ENCODE measurements at places on chromosomes 3 and 15.

GRCh38 chr3:11096266-11097139 lies 57.8 kb upstream of the HRH1 start:
- DNase-seq: no peak

DNA sequence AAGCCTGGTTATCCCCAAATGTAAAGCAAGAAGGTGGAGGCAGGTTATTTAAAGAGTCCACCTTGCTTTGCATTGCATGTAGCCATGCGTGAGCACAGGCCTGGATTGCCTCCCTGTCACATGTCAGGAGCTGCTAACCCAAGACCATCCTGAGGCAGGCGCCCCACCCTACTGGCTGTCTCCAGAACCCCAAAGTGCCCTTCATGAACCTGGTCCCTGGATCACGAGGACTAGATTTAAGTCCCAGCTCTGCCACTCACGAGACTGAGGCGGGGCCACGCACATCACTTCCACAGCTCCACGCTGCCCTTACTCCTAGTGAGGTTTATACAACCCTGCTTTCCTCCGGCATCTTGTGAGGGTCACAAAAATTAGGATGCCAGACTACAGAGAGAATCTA lies 17.6 kb downstream of the MRPL46 start:
- DNase-seq: no peak

GRCh38 chr3:107846279-107846852 lies 244.5 kb downstream of the CD47 start:
- peak; percentile 13 for DNase-seq

GRCh38 chr3:61353382-61353781 lies 102.1 kb upstream of the FHIT start:
- DNase-seq: no peak

GRCh38 chr3:78970656-78971055 lies 797.1 kb downstream of the ROBO1 start:
- no peak for DNase-seq

DNA sequence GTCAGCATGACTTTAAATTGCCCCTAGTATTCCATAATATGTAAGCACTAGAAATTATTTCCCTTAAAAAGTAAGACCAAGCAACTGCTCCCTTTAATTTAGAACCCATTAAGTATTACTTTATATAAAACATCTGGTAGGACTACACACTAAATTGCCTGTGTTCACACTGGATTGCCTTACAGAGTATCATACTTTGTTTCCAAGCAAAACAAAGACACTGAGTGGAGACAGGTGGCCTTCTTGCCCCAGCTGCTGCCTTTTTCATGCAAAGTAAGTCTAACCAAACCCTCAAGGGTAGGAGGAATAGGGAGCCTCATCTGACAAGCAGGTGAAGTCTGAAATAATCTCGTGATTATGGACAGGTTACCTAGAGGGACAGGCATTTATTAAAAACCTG lies 87.3 kb downstream of the PEX5L start:
- DNase-seq: no peak

DNA sequence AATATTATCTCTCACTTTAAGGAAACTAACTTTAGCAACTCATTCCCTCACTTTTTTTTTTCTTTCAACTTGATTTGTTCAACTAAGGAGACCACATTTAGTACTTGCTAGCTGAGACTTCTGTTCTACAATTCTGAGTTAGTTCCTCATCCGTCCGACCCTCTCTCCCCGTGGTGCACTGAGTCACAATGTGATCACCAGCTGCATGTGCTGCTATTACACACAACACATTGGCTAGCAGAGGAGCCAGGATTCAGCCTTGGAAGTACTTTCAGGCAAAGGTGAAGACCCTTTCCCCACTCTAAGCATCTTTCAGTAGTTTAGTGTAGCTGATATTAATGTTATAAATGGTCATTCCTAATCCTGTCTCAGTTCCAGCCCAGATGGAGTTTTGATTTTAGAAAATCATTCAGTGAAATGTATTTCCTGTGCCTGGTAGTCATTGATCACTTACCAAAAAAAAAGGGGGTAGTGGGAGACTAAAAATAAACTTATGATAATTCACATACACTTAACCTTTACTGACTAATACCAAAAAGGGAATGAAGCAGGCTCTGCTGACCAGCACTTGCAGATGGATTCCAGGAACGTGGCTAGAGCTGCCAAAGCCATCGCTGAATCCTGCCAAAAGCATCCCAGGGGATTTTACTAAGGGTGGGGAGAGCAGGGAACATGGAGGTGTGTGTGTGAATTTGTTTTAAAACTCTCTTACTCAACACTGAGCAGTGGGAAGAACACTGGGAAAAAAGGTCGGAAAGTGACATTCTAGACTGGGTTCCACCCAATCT lies 424.8 kb downstream of the LPP start:
- DNase-seq: no peak

GRCh38 chr3:127967316-127967715 lies 52.3 kb downstream of the KBTBD12 start:
- DNase-seq: no peak

- DNase-seq: no peak
Observed at GRCh38 chr3:34279901-34280300, 481.5 kb downstream of the PDCD6IP start.

- no peak for DNase-seq
Observed at GRCh38 chr3:156024904-156025533, 95.4 kb upstream of the KCNAB1 start.

DNA sequence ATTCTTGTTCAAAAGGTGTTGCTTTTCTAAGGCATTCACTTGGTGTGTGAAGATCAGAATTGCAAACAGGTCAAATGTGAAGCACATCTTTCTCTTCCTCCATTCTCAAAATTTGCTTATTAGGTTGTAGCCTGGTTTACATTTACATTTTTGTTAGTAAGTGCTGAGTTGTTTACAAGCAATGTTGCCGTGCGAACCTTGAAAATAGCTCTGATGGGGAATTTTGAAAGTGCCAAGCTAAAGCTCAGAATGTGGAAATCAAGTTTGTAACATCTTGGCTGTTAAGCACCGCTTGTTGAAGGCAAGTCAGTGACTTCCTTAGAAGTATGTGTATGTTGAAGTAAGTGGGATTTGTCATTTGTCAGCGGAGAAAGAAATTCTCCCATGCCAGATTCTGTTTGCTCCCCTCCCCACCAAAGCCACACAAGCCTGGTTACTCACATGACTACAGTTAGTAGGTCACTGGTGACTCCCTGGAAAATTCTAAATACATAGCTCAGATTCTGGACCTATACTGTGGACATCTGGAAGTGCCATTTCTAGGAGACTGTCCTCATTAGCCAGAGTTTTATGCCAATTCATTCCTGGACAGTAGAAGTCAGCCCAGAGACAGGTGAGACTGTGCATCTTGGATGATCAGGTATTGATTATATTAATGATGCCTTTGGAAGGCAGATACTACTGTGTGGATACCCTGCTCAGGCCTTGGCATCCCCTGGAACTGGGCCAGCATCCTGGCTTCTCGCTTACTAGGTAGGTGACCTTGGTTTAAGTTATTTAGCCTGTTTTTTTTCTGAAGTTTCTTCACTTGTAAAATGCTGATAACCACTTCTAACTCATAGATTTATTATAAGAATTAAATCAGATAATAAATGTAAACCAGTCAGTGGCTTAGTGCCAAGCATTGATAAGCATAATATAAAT lies 390.6 kb upstream of the SEMA6D start:
- DNase-seq: no peak

- DNase-seq: no peak
Observed at GRCh38 chr15:93720607-93721006, 510.8 kb upstream of the MCTP2 start.

DNA sequence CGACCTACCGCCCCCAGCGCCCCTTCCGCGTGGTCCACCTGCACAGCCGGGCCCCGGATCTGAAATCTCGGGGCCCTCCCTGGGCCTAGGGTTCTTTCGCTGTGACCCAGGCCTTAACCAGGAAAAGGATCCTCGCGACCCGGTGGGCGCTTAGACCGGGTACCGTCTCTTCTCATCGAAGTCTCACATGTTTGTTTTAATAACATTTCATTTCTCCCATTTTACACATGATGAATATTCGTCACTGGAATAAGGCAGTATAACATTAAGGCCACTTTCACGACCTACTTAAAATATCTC lies 277 bp upstream of the DALRD3 start:
- DNase-seq: no peak

DNA sequence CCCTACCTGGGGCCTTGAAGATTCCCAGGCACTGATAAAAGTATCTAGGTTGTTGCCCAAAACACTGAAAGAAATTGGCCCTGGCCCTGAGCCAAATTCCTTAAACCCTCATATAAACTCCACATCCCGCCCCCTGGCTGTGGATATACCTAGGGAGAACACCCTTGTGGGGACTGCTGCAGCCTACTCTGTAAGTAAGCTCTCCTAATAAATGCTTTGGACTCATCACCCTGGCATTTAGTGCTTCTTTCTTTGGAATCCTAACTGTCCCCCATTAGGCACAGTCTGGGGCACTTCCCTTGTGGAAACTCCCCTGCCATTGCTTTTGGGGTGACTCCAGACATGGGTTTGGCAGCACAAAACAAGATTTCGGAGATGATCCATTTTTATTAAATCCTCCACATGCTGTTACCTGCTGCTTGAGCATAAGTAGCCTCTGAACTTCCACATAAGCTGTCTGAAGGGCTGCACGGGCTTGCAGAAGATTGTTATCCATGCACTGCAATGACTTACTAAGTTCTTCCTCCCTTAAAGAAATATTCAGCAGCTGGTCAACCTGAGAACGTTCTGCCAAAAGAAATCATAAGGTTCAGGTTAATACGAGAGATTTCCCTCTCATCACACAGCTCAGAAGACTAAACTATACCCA lies 46.4 kb downstream of the ZNF106 start:
- DNase-seq: no peak

DNA sequence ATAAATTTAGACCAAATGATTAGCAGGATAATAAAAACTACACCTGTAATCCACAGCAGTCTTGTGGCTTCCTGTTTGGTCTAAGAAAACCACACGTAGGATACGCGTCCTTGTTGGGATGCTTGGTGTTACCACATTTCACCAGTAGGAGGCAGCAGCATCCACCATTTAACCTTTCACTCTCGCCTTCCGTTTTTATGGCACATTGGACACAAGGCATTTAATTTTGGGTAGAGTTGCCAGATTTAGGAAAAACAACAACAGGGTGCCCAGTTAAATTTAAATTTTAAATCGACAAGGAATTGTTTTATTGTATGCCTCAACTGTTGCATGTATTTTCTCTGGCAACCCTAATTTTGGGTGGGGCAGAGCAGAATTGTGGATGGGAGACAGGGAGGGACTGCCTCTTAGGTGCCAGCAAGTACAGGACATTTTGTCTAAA lies 6.3 kb downstream of the LRRC31 start:
- DNase-seq: peak; percentile 76

GRCh38 chr15:91521548-91521947 lies 332.0 kb upstream of the SLCO3A1 start:
- DNase-seq: no peak

GRCh38 chr3:50737193-50737905 lies 62.6 kb downstream of the DOCK3 start:
- no peak for DNase-seq

- no peak for DNase-seq
Observed at GRCh38 chr3:197104738-197105137, 75.1 kb upstream of the MELTF start.

DNA sequence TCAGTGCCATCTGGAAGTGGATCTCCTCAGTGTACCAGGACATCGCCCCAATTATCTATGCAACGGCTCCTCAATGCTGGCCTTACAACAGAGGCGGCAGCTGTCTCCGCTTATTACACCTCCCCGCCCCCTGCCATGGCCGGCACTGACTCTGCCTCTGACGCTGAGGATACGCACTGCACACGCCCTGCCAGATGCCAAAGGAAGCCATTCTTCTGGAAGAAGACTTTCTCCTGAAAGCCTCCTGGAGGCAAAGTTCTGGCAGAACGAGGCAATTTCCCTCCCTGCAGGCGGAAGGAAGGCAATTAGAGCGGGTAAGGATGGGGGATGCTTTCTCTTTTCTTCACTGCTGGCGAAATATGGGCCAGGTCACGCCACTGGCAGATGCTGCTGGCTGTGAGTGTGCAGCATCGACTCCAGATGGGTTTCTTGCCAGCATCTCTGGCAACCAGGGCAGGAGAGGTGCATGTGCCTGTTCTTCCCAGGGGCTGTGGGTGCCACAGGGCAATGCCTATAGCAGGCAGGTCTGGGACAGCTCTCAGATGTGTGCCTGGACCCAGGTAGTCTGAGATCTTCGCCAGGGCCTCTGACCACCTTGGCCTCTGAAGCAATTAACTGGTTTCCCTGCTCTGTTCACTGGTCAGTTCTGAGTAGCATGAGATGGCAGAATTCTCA lies 62.2 kb upstream of the MRPS22 start:
- no peak for DNase-seq

DNA sequence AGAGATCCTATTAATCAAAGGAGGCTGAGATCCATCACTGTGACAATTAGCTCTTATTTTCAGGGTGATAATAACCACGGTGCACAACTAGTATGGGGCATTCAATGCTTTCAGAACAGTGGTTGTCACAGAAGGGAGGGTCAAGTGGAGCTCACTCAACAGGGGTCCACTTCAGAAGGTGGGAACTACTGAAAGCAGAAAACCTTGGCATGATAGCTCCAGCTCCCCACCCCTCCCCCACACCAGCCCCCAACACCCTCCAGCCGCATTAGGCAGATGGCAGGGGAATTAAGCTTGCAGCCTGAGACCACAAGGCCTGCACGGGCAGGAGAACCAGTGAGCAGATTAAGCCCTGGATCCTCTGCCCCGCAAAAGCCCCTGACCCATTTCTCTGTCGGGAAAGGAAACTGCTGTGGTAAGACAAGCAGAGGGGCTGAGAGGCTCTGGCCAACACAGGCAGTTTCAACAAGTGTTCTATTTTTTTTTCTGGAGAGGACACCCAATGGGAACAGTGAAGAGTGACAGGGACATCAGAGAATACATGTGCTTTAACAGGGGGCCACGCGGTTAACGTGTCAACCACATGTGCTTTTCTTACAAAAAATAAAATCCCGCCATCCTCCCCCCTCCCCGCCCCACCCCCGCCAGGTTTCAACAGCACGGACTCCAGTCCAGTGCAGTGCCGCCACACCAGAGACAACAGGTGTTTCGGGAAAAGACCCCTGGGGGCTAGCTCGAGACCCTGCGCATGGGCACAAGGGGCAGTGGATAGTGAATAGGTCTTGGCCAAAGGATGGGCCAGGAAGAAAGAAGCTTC lies 997 bp downstream of the FYCO1 start:
- DNase-seq: no peak

DNA sequence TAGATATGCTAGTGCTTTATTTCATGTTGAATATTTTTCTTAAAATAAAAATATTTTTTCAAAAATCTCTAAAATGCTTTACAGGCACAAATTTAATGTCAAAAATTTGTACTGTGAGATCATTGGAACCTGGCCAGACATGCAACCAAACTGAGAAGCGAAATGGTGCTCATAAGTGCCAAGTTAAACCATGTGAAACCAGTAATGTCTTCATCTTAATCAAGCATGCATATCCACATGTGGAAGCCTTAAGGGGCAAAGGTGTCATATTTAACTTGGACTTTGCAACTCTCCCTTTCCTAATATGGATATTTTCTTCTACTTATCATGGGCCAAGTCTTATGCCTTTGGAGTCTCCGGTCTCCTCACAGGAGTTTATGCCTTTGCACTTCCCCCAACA lies 208.9 kb upstream of the COL8A1 start:
- DNase-seq: no peak

GRCh38 chr15:101613130-101614000 lies 38.8 kb downstream of the TM2D3 start:
- peak; percentile 64 for DNase-seq

- no peak for DNase-seq
Observed at GRCh38 chr15:95549168-95549738, 781.2 kb upstream of the NR2F2 start.
